ENCODE measurements at places on chromosomes 7 and 10.

- no peak for DNase-seq
- no peak overlapping the region for H3K4me3 ChIP-seq
- H3K27ac ChIP-seq = peak overlapping the region; percentile 80
- peaks cover 6% of the 10 kb centered on the region for H3K4me1 ChIP-seq
- no peaks in the 10 kb centered on the region for H3K36me3 ChIP-seq
- no peaks in the 10 kb centered on the region for H3K27me3 ChIP-seq
Measured at GRCh38 chr7:20216406-20217036, 663 bp downstream of the MACC1 start.

DNA sequence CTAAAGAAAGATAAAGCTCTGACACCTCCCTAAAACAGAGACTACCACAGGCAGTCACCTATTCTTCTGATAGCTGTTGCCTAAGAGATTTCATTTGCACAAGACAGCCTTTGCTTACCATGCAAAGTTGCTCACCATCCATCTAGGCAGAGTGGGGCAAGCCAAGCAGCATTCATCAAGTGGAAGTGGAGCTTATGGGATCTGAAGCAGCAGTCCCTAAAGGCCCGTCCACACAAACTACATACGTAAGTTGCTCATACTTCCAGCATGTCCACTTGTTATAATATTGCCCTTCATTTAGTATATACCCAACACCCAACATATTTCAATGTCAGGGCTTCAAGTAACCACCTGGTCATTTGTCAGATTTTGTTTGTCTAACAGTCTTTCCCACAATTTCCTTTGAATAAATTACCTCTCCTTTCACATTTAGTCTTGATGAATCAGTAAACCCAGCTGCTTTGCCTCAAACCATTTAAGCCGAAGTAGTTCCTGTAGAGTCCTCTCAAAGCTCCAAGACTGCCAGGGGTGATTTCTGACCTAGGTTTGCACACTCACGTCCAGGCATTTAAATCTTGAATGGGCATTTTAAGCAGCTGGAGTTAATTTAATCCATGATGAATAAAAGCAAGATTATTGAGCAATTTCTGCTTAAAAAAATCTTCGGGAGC is 67.9 kb downstream of the ATAD1 start:
- DNase-seq = no peak
- peak overlapping the region; percentile 65 for H3K27ac ChIP-seq
- H3K4me3 ChIP-seq = no peak overlapping the region
- peaks cover 13% of the 10 kb centered on the region for H3K36me3 ChIP-seq
- H3K27me3 ChIP-seq = no peaks in the 10 kb centered on the region

DNA sequence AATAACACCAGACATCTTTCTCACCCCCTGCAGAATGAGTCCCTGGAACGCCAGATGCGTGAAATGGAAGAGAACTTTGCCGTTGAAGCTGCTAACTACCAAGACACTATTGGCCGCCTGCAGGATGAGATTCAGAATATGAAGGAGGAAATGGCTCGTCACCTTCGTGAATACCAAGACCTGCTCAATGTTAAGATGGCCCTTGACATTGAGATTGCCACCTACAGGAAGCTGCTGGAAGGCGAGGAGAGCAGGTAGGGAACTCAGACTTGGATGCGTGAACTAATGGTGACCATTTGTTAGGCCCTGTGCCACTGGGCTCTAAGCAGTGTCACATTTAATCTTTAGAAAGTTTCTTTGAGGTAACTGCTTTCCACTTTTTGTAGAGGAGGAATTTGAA is 7.1 kb downstream of the VIM start:
- H3K27ac ChIP-seq = peak overlapping the region; percentile 72
- H3K36me3 ChIP-seq = peaks cover 55% of the 10 kb centered on the region
- H3K27me3 ChIP-seq = no peaks in the 10 kb centered on the region
- no peak overlapping the region for H3K4me3 ChIP-seq
- peaks cover 67% of the 10 kb centered on the region for H3K4me1 ChIP-seq

- no peaks in the 10 kb centered on the region for H3K4me1 ChIP-seq
- H3K27ac ChIP-seq = no peak overlapping the region
- no peak overlapping the region for H3K4me3 ChIP-seq
- no peaks in the 10 kb centered on the region for H3K27me3 ChIP-seq
Measured at GRCh38 chr10:110724116-110724921, 80.2 kb downstream of the RBM20 start.

- peaks cover 8% of the 10 kb centered on the region for H3K4me1 ChIP-seq
- no peaks in the 10 kb centered on the region for H3K36me3 ChIP-seq
- H3K27ac ChIP-seq = no peak overlapping the region
- H3K4me3 ChIP-seq = no peak overlapping the region
- DNase-seq = no peak
Measured at GRCh38 chr10:43262902-43263466, 3.9 kb downstream of the RASGEF1A start.

GRCh38 chr7:45066409-45066808 is 22.4 kb downstream of the NACAD start:
- H3K27me3 ChIP-seq = no peaks in the 10 kb centered on the region
- no peak overlapping the region for H3K27ac ChIP-seq
- H3K4me1 ChIP-seq = no peaks in the 10 kb centered on the region
- H3K4me3 ChIP-seq = no peak overlapping the region
- H3K36me3 ChIP-seq = peaks cover 60% of the 10 kb centered on the region

GRCh38 chr10:61390851-61391250 is 62.3 kb downstream of the TMEM26 start:
- no peaks in the 10 kb centered on the region for H3K36me3 ChIP-seq
- no peak overlapping the region for H3K4me3 ChIP-seq
- DNase-seq = no peak
- no peak overlapping the region for H3K27ac ChIP-seq
- H3K4me1 ChIP-seq = no peaks in the 10 kb centered on the region

GRCh38 chr10:125482637-125483036 is 200.3 kb downstream of the TEX36 start:
- H3K4me3 ChIP-seq = no peak overlapping the region
- no peak overlapping the region for H3K27ac ChIP-seq
- no peak for DNase-seq
- H3K4me1 ChIP-seq = no peaks in the 10 kb centered on the region
- H3K36me3 ChIP-seq = no peaks in the 10 kb centered on the region
- no peaks in the 10 kb centered on the region for H3K27me3 ChIP-seq

- H3K4me3 ChIP-seq = no peak overlapping the region
- H3K27ac ChIP-seq = no peak overlapping the region
- no peaks in the 10 kb centered on the region for H3K36me3 ChIP-seq
- H3K27me3 ChIP-seq = no peaks in the 10 kb centered on the region
- H3K4me1 ChIP-seq = no peaks in the 10 kb centered on the region
Measured at GRCh38 chr10:6512182-6512581, 67.9 kb downstream of the PRKCQ start.

DNA sequence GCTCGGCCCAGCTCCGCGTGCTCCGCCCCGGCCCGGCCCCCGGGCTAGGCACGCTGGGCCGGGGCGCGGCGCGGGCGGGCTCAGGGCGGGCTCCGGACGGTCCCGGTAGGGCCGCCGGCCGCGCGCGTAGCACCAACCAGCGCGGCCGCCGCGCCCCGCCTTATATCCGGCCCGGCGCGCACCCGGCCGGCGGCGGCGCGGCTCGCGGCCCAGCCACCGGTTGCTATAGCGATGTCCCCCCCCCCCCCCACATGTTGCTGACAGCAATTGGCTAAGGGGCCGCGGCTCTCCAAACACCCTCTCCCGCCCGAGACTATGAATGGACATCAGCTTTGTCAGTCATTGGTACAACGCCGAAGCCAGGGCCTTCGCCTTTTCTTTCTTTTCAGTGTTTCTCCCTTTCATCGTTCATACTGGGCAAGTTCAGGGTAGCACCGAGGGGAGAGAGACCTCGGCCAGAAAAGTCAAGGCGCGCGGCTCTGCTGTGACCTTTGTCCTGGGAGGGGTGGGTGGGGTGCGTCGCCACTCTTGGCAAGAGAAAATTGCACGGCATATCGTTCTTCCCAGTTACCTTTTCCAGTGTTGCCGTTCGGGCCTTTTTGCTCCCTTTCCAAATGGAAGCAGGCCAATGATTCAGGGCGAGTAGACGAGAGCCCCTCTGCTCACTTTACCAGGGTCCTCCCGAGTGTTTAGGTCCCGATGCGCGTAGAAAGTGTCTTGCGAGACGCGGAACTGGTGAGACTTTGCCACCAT is 354.2 kb downstream of the DNAJB6 start:
- H3K4me1 ChIP-seq = peaks cover 55% of the 10 kb centered on the region
- no peak overlapping the region for H3K27ac ChIP-seq
- peak overlapping the region; percentile 37 for H3K4me3 ChIP-seq
- DNase-seq = peak; percentile 88
- H3K27me3 ChIP-seq = peaks cover 13% of the 10 kb centered on the region

GRCh38 chr10:23319835-23320234 is 24.8 kb downstream of the C10orf67 start:
- H3K4me3 ChIP-seq = no peak overlapping the region
- no peak for DNase-seq
- no peaks in the 10 kb centered on the region for H3K4me1 ChIP-seq
- no peak overlapping the region for H3K27ac ChIP-seq

DNA sequence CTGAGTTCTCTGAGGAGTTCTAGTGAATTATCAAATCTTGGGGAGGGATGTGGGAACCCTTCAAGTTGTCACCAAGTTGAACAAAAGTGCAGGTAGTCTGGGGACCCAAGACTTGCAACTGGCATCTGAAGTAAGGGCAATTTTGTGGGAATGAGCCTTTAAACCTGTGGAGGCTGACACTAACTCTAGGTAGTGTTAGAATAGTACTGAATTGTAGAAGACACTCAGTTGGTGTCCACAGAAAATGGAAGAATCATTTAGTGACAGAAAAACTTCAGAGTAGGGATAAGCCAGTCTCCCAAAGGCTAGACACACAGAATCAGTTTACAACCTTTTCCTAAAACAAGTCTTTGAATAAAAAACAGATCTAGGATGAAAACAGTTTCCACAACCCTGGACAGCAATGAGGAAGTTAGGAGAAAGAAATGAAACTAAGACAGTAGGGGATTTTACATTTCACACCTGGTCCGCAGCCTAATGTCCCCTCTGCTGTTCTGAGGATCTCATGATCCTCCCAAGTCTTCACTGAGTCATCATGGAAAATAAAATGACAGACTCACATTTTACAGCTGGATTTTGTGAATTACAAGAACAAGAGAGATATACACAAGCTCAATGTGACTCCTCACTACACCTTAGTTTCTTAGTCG is 23.0 kb upstream of the ING3 start:
- H3K4me3 ChIP-seq = no peak overlapping the region
- no peak for DNase-seq
- H3K27me3 ChIP-seq = no peaks in the 10 kb centered on the region

- H3K36me3 ChIP-seq = no peaks in the 10 kb centered on the region
- H3K27ac ChIP-seq = no peak overlapping the region
- no peaks in the 10 kb centered on the region for H3K4me1 ChIP-seq
- no peaks in the 10 kb centered on the region for H3K27me3 ChIP-seq
- H3K4me3 ChIP-seq = no peak overlapping the region
Measured at GRCh38 chr10:84118395-84119006, 20.8 kb upstream of the GHITM start.

- H3K4me1 ChIP-seq = no peaks in the 10 kb centered on the region
- H3K27ac ChIP-seq = no peak overlapping the region
- H3K4me3 ChIP-seq = no peak overlapping the region
- no peaks in the 10 kb centered on the region for H3K27me3 ChIP-seq
Measured at GRCh38 chr7:13821152-13821787, 168.2 kb downstream of the ETV1 start.

- no peaks in the 10 kb centered on the region for H3K4me1 ChIP-seq
- peaks cover 22% of the 10 kb centered on the region for H3K36me3 ChIP-seq
- no peak overlapping the region for H3K4me3 ChIP-seq
- no peak overlapping the region for H3K27ac ChIP-seq
Measured at GRCh38 chr7:149559711-149560110, 62.1 kb upstream of the ZNF746 start.

- H3K27me3 ChIP-seq = no peaks in the 10 kb centered on the region
- H3K36me3 ChIP-seq = peaks cover 6% of the 10 kb centered on the region
- H3K4me3 ChIP-seq = no peak overlapping the region
- DNase-seq = no peak
Measured at GRCh38 chr7:1961701-1962276, 271.0 kb downstream of the MAD1L1 start.

DNA sequence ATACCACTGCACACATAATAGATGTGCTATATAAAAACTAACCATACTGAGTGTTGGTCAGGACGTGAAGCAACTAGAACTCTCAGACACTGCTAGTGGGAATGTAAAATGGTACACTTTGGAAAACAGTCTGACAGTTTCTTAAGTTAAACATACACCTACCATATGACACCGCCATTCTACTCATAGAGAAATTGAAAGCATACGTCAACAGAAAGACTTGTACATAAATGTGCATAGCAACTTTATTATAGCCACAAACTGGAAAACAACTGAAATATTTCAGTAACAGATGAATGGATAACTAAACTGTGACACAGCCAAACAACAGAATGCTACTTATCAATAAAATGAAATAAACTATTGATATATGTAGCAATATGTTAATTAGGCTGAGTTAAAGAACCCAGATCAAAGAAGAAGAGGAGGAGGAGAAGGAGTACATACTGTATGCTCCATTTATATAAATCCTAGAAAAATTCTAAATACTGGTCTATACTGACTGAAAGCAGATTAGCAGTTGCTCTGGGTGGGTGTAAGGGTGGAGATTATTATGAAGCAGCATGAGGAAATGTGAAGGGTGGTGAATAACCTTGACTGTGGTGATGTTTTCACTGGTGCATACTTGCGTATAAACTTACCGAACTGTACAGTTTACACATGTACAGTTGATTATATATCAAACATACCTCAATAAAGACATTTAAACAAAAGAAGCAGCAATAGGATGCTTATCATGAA is 48.6 kb downstream of the ARHGAP21 start:
- DNase-seq = no peak
- no peak overlapping the region for H3K4me3 ChIP-seq
- no peaks in the 10 kb centered on the region for H3K4me1 ChIP-seq
- no peaks in the 10 kb centered on the region for H3K27me3 ChIP-seq
- H3K27ac ChIP-seq = no peak overlapping the region

- no peak overlapping the region for H3K4me3 ChIP-seq
- peaks cover 11% of the 10 kb centered on the region for H3K4me1 ChIP-seq
- DNase-seq = no peak
- H3K27me3 ChIP-seq = no peaks in the 10 kb centered on the region
- peaks cover 11% of the 10 kb centered on the region for H3K36me3 ChIP-seq
Measured at GRCh38 chr10:119162452-119163092, 2.9 kb downstream of the SFXN4 start.

Data from upper lobe of left lung (tissue), 6 donors.